Spinal cord (tissue), 10 donors: ENCODE measurements at places on chromosomes 3 and 15. TPM values are rescaled to one million over a fixed set of nuclear protein-coding genes. Genes with fewer than 3 reads are reported as not detected.

DNA sequence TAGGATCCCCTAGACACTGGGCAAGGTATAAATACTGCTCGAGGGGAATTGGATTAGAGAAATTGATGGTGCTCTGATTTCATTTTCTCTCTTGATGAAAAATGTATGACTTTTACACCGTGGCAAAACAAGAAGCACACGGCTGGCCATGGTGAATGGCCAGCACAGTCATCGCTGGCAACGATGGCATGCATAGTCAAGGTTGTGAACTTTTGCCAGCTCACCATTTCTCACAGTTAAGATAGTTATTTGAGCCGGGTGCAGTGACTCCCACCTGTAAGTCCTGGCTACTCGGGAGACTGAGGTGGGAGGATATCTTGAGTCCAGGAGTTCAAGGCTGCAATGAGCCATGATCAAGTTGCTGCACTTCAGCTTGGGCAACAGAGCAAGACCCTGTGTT is 95.4 kb downstream of the HMG20A start:
- DNase-seq, result no peak

Gene ARL14
- not detected for total RNA-seq

- no peak for DNase-seq
These were observed 146.9 kb downstream of the CHST2 start for GRCh38 chr3:143266511-143266910.

GRCh38 chr3:9617056-9617455 is 32.2 kb upstream of the MTMR14 start:
- DNase-seq, result no peak

DNA sequence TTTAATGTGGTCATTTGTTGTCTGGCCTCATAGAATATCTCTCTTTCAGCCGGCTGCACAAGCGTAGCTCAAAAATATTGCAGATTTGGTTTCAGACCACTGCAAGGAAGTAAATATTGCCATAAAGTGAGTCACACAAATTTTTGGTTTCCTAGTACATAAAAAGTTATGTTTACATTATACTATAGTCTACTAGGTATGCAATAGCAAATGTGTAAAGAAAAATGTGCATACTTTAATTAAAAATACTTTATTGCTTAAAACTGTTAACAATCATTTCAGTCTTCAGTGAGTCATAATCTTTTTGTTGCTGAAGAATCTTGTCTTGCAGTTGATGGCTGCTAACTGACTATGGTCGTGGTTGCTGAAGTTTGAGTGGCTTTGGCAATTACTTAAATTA is 425.1 kb upstream of the ROBO1 start:
- no peak for DNase-seq

DNA sequence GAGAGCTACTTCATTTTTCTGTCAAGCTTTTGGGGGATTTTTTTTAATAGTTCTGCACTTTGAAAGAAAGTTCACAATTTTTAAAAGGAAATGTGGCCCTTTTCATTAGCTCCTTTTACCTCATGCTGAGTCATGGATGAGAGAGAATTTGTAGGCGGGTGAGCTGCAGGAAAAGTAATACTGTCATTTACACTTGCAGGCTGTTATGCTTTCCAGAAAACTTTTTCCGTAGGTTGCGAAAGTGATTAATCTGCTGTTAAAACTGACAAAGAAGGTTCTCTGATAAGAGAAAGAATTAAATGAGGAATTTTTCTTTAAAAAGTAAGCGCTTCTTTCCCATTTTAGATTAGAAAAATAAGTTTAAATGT is 430.2 kb downstream of the LPP start:
- no peak for DNase-seq

Gene HIGD2B
- not detected for total RNA-seq

Gene TUSC7
- total RNA-seq, result not detected

DNA sequence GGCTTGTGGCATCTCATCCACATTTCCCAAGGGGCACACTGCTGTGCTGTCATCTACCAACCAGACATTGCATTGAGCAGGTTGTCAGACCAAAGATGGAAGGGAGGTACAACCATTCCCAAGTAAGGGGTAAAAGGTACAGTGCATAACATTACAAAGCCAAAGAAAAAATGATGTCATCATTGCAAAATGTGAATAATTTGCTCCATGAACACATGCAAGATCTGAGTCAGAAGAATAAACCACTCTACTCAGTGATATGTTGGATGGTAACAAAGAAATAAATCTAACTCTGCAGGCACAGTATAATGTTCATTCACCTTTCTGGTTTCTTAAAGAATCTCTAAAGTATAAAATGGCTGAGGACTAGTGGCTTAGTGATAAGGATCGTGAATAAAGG is 202.7 kb downstream of the MAGI1 start:
- no peak for DNase-seq

Gene FAM81A
- 5.7 TPM for total RNA-seq

- no peak for DNase-seq
These were observed 599.5 kb upstream of the KCNMB2 start for GRCh38 chr3:177936721-177937120.

- no peak for DNase-seq
These were observed 37.3 kb downstream of the UBP1 start for GRCh38 chr3:33402936-33403335.

- peak; percentile 39 for DNase-seq
These were observed 261.9 kb downstream of the TBL1XR1 start for GRCh38 chr3:176935194-176935888.
